ENCODE measurements at places on chromosomes 5 and 9.

DNA sequence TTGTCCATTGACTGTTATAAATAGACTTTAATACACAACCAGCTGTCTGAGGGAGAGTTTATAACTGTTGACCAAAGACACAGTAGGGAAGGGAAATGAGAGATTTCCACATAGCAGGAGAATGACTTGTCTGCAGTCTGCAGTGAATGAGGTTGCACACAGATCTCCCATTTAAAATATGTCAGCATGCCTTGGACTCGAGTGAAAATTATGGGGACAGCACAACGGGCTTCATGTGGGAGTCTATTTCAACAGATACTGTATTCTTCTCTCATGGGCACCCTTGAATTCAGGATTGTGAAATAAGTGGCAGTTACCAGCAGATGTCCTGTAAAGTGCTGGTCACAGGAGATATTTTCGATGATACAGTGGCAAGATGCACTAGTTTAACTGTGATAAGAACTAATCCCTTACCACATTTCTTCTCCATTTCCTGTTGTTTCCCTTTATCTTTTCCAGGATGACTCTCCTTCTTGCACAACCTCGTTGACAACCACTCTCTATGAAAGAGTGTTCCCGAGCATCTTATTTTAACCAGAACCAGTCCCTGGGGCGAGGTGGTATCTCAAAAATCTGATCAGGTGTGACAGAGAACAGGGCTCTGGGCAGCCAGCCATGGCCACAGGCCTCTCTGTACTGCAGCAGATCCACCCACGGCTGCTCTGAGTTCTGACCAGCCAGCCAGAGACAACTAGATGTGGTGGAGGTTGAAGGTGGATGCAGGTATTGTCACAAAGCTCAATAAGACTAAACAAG is 51.5 kb upstream of the MAP3K1 start:
- peak; percentile 88 for DNase-seq

DNA sequence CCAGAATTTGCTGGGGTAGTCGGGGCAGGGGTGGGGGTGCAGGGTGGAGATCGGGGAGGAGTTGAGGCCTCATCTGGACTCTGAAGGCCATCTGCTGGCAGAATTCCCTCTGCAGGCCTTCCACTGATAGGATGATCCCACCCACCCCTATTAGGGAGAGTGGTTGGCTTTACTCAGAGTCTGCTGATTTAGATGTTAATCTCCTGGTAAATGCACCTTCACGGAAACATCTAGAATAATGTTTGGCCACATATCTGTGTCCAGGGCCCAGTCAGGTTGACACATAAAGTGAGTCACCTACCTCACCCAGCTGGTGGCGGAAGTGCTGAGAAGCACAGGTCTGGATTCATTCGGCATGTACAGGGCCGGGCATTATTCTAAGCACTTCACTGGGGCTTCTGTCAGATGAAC is 50.0 kb downstream of the DAPK1 start:
- DNase-seq, result no peak

DNA sequence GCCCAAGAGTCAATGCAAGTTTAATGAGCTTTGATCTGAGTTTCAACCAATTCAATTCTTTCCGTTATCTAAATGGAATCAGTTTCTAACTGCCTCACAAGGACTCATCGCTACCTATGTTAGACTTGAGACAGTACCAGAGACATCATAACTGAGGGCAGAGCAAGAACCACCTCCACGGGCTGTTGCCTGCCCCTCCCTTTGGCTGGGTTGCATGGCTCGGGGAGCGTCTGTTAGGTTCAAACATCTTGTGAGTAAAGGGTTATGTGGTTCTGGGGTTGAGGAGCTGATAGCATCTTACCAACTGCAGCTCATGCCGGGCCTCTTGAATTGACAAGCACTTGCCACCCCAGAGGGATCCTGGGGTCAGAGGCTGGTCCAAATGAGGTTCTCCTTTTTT is 457.9 kb downstream of the ENC1 start:
- no peak for DNase-seq

DNA sequence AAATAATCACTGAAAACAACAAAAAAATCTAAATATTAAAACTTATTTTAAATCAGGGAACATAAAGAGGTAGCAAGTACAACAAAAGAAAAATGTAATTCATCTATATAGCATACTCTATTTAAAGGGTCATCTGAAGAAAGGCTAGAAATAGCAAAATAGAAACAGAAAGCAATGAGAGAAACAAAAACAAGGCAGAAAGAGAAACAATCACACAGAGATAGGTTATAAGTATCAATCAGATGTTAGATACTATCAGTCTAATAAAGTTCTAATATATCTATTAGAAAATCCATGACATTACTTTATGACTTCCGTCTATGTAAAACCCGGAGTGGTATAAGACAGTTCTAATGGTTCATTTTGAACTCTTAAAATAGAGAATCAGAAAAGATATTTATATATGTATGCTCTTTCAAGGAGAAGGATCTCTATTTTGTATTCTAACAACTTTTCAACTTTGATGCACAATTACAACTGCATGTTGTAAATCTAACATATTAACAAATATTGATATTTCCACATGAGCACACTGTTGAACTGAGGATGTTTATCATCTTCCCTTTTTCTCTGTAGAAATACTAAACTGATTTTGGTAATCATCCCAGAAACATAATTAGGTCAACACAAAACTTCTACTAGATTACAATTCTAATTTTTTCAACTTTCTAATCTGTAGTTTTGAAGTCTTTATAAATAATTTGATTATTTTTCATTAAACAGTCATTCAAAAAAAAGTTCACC is 15.8 kb downstream of the RICTOR start:
- DNase-seq, result no peak

- no peak for DNase-seq
Measured at GRCh38 chr5:108059334-108059733, 322.6 kb downstream of the FBXL17 start.

DNA sequence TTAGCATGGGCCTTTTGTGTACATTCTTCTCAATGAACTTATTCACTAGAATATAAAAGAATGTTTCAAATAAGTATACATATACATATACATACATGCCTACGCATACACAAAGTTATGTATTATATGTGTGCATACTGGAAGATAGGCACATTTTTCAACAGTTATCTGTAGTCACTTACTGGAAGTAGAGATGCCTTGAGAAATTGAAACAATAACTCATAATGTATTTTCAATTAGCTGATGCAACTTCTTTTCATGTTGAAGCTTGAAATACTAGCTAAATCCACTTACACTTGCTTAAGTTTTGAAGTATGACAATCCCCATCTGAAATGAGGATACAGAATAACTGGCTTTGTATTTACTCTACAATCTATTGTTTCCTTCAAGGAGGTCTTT is 469.0 kb upstream of the PTGER4 start:
- no peak for DNase-seq

- DNase-seq, result no peak
Measured at GRCh38 chr5:140795259-140795641, 598 bp downstream of the PCDHA2 start.

- DNase-seq, result no peak
Measured at GRCh38 chr9:75976549-75976948, 86.1 kb downstream of the PCSK5 start.
